Large intestine (tissue), 12 donors: ENCODE measurements at places on chromosomes 13 and 19.
A peak's percentile ranks its signal among the peaks of the same experiment; 100 is the strongest.

- no peak overlapping the region for H3K4me3 ChIP-seq
- H3K27me3 ChIP-seq = no peaks in the 10 kb centered on the region
- H3K36me3 ChIP-seq = no peaks in the 10 kb centered on the region
- no peak for DNase-seq
Measured at GRCh38 chr19:41019346-41019745, 28.3 kb downstream of the CYP2B6 start.

GRCh38 chr13:64553411-64554129, 2676.6 kb downstream of the PCDH9 start:
- no peak overlapping the region for H3K4me3 ChIP-seq
- no peaks in the 10 kb centered on the region for H3K27me3 ChIP-seq
- no peak for DNase-seq
- no peaks in the 10 kb centered on the region for H3K36me3 ChIP-seq
- H3K4me1 ChIP-seq = no peaks in the 10 kb centered on the region

- peaks cover 19% of the 10 kb centered on the region for H3K36me3 ChIP-seq
- H3K4me1 ChIP-seq = peaks cover 8% of the 10 kb centered on the region
- no peaks in the 10 kb centered on the region for H3K27me3 ChIP-seq
- H3K27ac ChIP-seq = no peak within 1 kb of the TSS
Measured at GRCh38 chr19:1811942-1812425, at the start of gene ATP8B3. Gene ATP8B3, minus strand, starts transcription at chr19:1812276. Its CDS starts 540 bp downstream, at chr19:1811736.

DNA sequence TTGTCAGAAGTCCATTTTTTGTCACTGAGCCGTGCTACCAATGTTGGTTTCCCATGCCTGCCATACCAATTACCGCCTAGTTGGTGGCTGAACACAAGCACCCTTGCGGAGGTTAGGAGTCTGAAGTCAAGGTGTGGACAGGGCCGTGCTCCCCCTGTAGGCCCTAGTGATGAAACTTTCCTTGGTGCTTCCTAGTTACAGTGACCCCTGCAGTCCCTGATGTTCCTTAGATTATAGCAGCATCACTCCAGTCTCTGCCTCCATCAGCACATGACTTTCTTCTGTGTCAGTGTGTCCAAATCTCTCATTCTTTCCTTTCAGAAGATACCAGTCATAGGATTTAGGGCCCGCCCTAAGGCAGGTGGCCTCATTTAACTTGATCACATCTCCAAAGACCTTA, 99.0 kb downstream of the MYO16 start:
- no peaks in the 10 kb centered on the region for H3K4me1 ChIP-seq
- no peaks in the 10 kb centered on the region for H3K36me3 ChIP-seq
- no peak for DNase-seq
- no peak overlapping the region for H3K27ac ChIP-seq

DNA sequence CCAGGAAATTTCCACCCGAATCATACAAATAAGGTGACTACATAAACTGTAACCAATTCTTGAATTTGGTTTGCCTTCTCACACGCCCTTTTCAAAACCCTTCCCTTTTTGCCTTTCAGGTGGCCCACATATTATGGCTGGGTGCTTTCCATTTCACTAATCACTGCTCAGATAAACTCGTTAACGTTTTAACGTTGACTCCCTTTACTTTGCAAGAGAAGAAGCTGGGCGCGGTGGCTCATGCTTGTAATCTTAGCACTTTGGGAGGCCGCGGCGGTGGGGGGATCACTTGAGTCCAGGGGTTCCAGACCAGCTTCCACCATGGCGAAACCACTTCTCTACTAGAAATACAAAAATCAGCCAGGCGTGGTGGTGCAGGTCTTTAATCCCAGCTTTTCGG, 19.8 kb upstream of the ZNF91 start:
- H3K27me3 ChIP-seq = no peaks in the 10 kb centered on the region
- peak overlapping the region; percentile 67 for H3K27ac ChIP-seq
- no peaks in the 10 kb centered on the region for H3K36me3 ChIP-seq
- H3K4me3 ChIP-seq = peak overlapping the region; percentile 71
- peaks cover 11% of the 10 kb centered on the region for H3K4me1 ChIP-seq
